Fibroblast of upper back skin (primary cell): ENCODE measurements at places on chromosomes 16 and 17.

GRCh38 chr17:12634789-12635414 is 30.8 kb upstream of the MYOCD start:
- no peak for DNase-seq

GRCh38 chr16:28193530-28194423 is 18.0 kb downstream of the XPO6 start:
- peak; percentile 93 for DNase-seq

DNA sequence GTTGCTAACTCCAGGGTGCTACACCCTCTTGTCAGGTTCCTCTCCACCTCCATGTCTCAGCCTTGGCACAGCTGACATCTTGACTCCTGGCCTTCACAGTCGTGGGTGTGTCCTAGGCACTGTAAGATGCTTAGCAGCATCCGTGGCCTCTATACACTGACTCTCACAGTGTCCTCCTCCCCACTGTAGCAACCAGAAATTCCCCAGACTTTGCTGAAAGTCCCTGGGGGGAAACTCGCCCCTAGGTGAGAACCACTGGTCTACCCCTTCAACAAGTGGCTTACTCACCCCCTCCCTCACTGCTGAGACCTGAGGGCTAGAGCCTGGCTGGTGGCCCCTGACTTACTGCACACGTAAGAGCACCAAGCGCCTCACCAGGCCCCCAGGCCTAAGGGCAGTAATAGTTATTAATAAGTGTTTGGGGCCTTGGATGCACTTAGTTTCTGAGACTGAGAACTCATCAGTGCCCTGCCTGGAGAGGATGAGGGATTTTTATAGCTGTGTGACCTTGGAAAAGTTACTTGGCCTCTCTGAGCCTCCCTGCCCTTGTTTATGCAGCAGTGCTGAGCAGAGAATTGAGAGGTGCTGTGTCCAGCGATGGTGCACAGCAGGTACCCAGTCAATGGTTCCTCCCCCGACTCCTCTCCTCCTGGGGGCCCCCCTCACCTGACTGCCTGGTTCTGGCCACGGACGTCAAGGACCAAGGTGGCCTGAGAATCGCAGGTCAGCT is 67.1 kb downstream of the RMI2 start:
- no peak for DNase-seq

- no peak for DNase-seq
Measured at GRCh38 chr17:17403899-17404576, 72.8 kb upstream of the MED9 start.

DNA sequence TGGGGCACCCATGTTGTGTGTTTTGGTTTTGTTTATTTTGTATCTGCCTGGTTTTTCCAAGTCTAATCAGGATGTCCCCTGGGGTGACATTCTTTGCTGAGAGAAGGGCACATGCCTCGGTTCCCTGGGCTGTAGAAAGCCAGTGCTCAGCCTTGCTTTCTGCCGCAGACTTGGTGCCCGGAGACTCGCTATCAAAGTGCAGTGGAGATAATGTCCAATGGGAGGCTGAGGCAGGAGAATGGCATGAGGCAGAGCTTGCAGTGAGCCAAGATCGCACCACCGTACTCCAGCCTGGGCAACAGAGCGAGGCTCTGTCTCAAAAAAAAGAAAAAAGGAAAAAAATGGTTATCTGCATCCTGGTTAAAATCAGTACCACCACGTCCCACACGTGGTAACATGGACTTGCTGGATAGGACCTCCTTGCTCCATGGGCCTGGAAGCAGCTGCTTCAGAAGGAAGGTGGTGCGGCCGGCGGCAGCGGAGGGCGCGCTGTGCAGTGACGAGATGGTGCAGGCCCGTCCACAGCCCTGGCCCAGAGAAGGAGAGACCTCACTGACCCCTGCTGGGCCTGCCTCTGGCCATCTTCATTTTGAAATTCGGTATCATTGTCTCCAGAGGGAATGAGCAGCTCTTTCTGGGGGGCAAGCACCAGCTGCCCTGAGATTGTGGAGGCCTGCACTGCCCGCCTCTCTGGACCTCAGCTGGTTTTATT is 19.3 kb upstream of the IL17C start:
- DNase-seq = no peak

DNA sequence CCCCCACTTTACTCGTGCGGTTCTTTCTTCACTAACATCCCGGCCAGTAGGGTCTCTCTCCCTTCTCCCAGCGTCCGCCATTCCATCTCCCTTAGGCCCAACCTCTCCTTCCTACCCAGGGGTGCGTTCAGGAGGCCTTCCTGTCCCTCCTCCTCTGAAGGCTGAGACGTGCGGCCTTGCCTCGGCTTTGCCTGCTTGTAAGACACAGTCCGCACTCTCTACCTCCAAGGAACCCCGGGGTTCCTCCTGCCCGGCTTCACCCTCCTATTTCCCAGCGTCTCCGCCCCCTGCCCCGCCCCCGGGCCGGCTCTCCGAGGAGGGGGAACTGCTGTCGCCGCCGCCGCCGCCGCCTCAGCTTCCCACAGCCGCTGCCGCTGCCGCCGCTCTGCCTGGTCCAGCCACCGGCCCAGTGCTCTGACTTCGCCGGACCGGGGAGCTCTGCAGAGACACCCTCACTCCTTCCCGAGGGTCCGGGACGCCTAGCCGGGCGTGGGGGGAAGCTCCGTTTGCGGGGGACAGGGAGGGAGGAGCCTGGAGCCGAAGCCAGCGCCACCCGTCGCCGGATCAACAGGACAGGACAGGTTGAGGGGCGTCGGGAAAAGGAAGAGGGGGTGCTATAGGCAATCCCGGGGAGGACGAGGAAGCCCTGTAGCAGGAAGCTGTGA is 1.2 kb upstream of the FGF11 start:
- DNase-seq = no peak

DNA sequence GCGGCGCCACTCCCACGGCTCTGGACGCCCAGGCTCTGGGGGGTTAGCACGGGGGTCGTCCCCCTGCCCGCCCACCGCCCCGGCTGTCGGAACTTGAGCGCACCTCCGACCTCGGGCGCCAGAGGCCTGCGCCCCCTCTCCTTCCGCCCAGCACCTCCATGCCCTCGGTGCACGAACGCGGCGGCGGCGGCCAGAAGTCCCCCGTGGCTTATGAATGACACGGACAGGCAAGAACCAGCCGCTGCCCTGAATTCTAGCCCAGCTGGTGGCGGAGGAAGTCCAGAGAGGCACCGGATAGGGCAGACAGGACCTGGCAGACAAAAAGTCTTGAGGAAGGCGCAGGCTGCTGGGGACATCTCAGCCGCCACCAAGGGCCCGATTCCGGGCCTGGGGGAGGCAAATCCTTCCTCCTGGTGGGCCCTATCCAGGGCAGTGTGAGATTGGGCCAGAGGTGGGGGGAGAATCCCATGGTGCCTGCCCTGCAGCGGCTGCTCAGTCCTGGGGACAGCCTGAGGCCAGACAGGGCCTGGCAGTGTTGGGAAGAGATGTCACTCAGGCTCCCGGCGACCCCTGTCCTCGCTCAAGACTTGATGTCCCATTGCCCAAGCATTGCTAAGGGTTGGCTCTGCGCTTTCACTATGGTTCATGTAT is 897 bp upstream of the CYGB start:
- DNase-seq = no peak

DNA sequence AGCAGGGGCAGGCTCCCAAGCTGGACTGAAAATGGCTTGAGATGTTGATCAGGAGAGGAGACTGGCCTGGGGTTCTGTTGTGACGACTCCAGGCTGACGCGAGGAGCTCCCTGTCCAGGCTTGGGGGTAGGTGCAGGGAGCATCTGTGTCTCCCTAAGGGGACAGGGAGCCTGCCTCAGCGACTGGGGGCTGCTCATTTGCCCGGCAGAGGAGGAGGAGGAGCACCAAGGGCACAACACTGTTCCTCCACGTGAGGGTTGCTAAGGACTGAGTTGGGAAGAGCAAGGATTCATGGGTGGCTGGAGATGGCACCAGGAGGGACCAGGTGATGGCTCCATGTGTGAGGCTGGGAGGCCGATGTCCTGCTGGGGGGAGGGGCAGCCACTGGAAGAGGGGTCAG is 53.3 kb downstream of the USP22 start:
- no peak for DNase-seq

GRCh38 chr17:72344613-72345012 is 223.8 kb downstream of the SOX9 start:
- no peak for DNase-seq

GRCh38 chr16:84538222-84538840 is 33.9 kb upstream of the MEAK7 start:
- DNase-seq = no peak

DNA sequence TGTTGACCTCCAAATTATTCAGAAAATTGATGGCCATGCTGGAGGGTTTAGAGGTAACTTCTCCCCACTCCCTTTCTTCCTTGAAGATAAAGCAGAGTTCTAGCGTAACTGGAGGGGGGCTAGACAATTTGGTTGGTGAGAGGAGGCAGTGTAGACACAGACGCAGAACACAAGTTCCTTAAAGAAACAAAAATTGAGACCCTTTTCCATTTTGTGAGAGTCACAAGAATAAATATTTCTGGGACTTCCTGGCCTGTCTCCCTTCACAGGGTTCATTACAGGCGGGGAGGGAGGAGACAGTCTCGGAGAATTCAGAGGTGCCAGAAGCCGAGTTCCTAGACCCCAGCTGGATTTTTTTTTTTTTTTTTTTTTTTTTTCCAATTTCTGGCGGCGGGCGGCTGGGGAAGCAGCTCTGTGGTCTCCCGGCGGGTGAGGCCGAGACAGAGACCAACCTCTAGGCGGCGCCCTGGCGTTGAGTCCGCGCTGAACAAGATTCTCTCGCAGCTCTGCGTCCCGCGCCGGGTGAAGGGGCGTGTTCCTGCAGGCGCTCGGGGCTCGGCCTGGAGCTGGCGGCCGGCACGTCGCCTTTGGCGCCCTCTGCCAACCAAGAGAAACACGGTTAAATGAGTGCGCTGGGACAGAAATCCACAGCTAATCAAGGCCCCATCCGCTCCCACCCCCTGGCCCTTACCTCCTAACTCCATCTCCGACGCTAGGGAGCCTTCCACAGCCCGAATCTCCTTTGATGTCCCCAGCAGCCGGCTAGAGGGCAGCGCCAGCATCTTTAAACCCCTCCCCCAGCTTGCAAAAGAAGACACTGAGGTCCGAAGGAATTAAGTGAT is 10.2 kb upstream of the HOXB9 start:
- peak; percentile 65 for DNase-seq

GRCh38 chr17:42399121-42399520 is 10.9 kb upstream of the STAT3 start:
- DNase-seq = no peak

DNA sequence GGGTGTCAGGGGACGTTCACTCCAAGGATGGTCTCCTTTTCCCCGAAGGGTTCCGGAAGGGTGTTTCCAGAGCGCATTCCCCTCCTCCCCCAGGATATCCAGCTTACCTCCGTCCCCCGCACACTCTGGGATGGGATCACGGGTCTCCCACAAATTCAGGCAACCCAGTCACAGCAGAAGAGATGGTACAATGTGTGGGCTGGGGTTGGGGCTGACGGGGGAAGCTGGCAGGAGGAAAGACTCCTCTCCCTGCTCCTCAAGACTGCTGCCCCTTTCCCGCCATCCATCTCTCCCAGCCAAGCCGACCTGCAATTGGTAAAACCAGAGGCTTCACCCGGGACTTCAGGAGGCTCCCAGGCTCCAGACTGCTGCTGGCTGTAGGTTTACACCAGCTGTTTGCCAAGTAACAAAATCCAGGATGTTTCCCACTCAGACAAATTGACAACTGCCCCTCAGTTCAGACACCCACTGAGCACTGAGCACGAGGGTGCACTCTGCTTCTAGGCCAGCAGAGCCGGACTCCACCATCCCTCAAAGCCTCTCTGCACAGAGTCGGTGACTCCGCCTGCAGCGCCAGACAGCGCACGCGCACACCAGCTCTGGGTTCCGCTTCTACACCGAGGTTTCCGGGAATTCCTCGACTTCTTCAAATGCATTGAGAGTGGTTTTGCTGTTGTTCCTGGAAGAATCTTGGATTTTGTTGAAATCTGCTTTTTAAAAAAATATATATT is 37.7 kb downstream of the ASPA start:
- DNase-seq = no peak

- no peak for DNase-seq
Measured at GRCh38 chr17:41258406-41258805, 3.2 kb downstream of the KRTAP9-9 start.

GRCh38 chr17:60730273-60730672 is 52.6 kb downstream of the BCAS3 start:
- DNase-seq = no peak

DNA sequence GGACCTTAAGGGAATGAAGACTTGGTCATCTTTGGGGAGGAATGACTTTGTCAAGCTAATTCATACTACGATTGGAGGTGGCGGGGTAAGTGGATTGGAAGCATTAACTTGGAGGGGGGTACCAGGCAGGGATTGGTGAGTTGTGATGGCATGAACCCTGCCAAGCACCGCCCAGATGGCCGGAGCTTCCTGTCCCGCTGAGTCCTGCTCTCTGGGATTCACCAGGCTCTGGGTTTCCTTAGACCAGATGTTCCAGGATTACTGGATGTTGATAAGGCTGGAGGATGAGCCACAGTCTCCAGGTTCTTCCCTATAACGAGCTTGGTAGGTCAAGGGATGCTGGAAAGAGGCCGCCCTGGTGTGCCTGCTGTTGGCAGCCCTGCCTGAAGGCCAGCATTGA is 154.9 kb downstream of the SDK2 start:
- no peak for DNase-seq

DNA sequence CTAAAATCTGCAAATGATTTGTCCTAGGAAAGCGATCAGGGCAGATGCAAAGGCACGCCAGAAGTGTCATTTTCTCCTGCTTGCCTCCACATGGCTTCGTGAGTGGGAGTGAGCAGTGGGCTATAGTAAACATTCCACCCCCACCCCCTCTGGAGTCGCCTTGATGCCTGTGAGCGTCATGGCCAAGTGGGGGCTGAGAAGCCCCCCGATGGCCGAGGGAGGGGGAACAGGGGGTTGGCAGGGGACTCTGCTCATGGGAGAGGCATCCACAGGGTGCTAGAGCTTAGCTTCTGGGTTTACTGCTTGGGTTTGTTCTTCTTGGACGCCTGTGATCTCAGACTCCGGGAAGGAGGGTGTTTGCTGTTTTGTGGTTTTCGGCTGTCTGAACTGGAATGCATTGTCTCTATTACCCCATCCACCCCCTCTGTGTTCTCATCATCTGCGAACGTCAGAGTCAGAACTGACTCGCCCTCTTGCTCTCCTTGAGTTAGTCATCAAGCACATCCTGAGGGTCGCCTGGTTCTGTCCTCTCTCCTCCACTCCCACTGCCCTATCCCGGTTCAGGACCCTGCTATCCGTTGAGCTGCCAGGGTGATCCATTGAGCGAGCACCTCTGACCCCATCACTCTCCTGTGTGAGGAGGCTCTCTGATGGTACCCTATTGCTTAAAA is 15.4 kb downstream of the TNS4 start:
- DNase-seq = peak; percentile 99

GRCh38 chr17:74641224-74641957 is 17.9 kb upstream of the CD300E start:
- no peak for DNase-seq

GRCh38 chr16:27551036-27551435 is 1.1 kb downstream of the KATNIP start:
- no peak for DNase-seq

- peak; percentile 98 for DNase-seq
Measured at GRCh38 chr17:951325-952132, 28.0 kb downstream of the NXN start.

GRCh38 chr16:19907161-19907992 is 22.7 kb upstream of the GPRC5B start:
- DNase-seq = peak; percentile 72
